ENCODE measurements at places on chromosomes 7 and 10.

DNA sequence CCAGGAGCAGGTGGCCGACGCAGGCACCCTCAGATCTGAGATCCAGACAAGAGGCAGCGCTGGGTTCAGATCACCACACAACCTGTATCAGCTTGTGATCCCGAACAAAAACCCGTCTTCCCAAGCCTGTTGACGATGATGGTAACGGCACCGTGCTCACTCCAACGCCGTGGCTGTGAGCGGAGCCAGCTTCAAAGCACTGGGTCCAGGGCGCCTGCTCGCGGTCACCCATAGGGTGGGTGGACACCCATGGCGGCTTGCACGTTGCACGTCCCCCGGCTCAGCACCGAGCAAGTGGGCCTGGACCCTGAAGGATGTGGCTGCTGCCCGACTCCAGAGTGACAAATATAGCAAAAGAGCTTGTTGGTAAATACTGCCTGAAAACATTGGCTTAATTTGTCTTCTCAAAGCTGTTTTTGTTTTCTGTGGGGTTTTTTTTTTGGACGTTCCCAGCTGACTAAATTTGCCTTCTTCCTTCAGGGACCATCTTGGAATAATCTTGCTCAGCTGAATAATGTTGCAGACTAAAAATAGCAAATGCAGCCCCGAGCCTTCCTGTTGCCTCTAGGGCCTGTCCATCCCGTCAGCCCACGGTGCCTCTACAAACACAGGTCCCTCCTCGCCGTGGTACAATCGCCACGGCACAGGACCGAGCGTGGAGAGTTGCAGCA is 41.0 kb downstream of the FOXK1 start:
- no peak for DNase-seq

GRCh38 chr7:40747856-40748255 is 613.1 kb downstream of the SUGCT start:
- DNase-seq, result no peak

DNA sequence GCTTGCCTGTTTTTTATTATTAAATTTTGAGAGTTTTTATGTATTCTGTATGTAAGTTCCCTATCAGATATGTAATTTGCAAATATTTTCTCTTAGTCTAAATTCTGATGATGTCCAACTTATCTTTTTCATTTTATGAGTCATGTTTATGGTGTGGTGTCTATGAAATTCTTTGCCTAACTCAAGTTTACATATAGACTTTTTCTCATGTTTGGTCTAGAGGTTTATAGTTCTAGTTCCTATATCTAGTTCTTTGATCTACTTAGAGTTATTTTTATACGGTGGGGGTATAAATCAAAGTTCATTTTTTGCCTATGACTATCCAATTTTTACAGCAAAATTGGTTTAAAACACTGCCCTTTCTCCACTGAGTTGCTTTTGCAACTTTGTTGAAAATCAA is 26.3 kb upstream of the CCDC7 start:
- no peak for DNase-seq

DNA sequence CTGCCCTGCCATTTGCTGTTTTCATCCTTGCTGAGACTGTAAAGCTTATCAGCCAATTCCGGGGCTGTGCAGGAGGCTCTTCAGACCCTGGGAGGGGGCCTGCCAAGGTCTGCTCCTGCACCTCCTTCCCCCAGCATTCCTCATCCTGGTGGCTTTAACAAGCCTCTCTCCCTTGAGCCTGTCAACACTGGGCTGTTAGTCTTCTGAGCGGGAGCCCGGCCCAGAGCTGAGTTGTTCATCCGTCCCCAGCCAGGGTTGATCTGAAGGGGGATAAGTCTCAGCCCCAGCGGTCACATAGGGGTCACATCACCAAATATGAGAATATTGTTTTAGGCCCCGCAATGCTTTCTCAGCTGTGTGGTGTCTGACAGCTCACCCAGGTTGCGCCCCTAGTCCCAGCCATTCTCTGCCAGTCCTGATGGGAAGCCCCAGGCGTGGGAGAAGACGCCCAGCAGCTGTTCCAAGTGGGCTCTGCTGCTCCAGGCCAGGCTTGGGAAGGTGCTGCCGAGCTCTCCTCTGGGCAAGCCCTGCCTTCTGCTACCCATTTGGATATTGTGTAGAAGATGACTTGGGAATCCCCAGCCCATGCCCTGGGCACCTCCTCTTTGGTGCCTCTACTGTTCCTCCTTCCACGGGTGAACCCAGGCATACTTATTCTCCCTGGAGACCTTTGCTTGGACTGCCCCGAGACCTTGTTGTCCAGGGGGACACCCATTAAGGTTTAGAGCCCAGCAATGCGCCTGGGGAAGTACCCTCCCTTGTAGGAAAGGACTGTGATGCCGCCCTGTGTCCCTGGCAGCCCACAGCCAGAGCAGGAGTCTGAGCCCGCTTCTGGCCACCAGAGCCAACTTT is 23.5 kb upstream of the TRIM8 start:
- DNase-seq, result no peak

GRCh38 chr10:22043327-22043633 is 39.8 kb upstream of the DNAJC1 start:
- DNase-seq, result no peak

- no peak for DNase-seq
Observed at GRCh38 chr7:92340016-92340415, 94.2 kb downstream of the ANKIB1 start.

- no peak for DNase-seq
Observed at GRCh38 chr10:5987747-5988146, 10.4 kb upstream of the IL15RA start.

GRCh38 chr7:69219381-69219780 is 378.9 kb upstream of the AUTS2 start:
- DNase-seq, result no peak

- no peak for DNase-seq
Observed at GRCh38 chr7:137846827-137847567, at the start of gene DGKI. TSS of gene DGKI (minus strand) at chr7:137846974.

GRCh38 chr10:110783509-110784107 is 88.1 kb upstream of the PDCD4 start:
- no peak for DNase-seq

GRCh38 chr7:16881844-16882243 is at the start of gene AGR3:
TSS of gene AGR3 (minus strand) at chr7:16881983. CDS start at chr7:16878618, 3,365 bp downstream.
- DNase-seq, result no peak

- DNase-seq, result no peak
Observed at GRCh38 chr7:26397332-26397731, 105.7 kb downstream of the SNX10 start.

- DNase-seq, result no peak
Observed at GRCh38 chr7:157645539-157645938, 308.7 kb downstream of the DNAJB6 start.

GRCh38 chr10:122490786-122491680 is 29.7 kb downstream of the HTRA1 start:
- no peak for DNase-seq

DNA sequence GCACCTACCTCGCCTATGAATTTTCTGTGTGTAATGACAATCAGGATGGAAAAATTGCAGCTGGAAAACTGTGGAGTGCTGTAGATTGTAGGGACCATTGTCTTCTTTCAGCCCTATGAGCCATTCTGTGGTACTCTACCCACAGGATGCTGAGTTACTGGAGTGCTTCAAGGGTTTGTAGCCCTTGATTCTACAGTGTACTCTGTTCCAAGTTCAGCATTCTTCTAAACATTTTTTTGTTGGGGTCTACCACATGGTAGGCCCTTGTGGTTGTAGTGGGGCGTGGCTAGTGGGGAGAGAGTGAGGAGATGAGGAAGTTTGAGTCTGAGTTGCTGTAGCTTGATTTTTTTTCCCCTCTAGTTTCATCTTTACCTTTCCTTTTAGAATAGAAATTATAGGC is 33.5 kb downstream of the REEP3 start:
- DNase-seq, result no peak

DNA sequence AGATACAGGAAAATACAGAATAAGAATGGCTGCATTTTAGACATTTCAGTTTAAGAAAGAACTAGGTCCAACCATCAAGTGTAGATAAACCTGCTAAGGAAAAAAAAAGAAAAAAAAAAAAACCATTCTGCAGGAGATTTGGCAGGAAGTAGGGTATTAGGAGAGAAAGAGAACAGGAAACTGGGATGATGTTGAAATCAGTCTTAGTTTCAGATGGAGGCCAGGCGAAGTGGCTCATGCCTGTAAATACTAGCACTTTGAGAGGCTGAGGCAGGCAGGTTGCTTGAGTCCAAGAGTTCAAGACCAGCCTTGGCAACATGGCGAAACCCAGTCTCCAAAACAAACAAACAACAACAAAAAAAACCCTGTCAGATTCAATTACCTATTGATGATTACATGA is 120.2 kb downstream of the RAB11FIP2 start:
- no peak for DNase-seq

- no peak for DNase-seq
Observed at GRCh38 chr10:24318517-24318916, 109.6 kb downstream of the KIAA1217 start.

DNA sequence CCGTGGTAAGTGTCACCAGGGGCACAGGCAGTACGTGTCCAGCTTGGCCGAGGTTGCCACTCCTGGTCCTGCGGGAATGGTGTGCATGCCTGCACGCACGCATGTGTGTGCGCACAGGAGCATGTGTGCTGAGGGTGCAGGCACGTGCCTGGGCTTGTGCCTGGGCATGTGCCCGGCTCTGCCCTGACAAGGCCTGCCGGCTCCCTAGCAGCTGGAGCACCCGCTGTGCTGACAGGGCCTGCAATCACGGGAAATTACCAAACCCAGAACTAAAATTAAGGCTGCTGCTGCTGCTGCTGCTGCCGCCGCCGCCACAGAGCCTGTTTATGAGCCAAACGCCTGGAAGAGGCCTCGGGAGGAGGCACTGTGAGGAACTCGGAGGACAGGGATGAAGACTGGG is 28.7 kb downstream of the GHRHR start:
- DNase-seq, result no peak

GRCh38 chr7:84013616-84014240 is 180.9 kb downstream of the SEMA3A start:
- DNase-seq, result no peak

- peak; percentile 79 for DNase-seq
Observed at GRCh38 chr10:123967626-123968243, 76.1 kb upstream of the CPXM2 start.

DNA sequence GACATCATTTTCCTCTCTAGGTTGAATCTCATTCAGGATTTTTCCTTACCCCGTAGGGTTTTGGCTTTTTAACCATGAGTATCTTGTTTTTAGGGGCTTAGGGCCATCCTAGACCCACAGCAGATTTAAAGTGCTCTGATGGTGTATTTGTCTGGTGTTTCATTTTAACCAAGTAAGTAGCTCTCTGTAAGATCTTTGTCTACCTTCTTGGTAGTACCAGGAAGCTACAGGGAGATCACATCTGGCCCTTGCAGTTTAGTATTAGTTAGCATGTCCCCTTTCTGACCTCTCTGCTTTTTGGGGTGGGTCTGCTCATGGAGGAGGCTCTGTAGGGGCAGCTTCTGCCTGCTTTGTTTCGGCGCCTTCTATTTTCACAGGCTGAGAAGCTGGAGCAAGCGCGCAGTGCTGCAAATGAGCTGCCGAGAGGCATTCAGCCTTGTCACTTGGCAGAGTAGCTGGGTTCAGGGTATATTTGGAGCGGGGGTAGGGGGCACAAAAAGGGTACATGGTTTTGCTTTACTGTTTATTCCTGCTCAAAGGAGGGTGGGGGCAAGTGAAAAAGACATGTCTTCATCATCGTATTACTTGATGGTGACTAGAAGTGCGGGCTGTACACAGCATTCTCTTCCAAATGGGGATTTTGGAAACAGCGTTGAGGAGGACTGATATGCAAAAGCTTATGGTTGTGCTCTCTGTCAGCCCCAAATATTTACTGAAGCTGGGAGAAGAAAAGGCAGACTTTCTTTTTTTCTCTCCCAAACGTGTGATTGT is 146.3 kb downstream of the CELF2 start:
- no peak for DNase-seq

GRCh38 chr7:2416063-2416462 is 12.7 kb downstream of the CHST12 start:
- no peak for DNase-seq

- no peak for DNase-seq
Observed at GRCh38 chr7:5767066-5767465, 14.4 kb downstream of the RNF216 start.

DNA sequence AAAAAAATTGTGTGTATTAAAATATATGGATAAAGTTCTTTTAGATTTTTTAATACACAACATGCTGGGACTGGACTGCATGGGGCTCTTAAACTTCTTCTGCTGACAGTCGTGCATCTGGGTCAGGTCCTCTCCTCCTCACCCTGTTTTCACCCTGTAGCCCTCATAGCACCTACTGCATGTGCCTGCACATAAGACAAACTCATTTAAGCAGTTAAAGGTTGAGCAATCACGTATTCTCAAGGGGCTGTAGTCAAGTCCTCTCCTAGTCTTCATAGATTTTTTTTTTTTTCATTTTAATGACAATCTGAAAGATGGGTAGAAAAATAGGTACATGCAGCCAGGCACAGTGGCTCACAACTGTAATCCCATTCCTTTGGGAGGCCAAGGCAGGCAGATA is 23.6 kb upstream of the PDCD4 start:
- no peak for DNase-seq
